Activated CD4-positive, alpha-beta T cell treated with anti-CD3 and anti-CD28 coated beads for 1 hour (primary cell): ENCODE measurements at places on chromosomes 12 and 14.

- DNase-seq: no peak
These were observed 500.4 kb downstream of the SLC6A15 start for GRCh38 chr12:84412226-84412625.

DNA sequence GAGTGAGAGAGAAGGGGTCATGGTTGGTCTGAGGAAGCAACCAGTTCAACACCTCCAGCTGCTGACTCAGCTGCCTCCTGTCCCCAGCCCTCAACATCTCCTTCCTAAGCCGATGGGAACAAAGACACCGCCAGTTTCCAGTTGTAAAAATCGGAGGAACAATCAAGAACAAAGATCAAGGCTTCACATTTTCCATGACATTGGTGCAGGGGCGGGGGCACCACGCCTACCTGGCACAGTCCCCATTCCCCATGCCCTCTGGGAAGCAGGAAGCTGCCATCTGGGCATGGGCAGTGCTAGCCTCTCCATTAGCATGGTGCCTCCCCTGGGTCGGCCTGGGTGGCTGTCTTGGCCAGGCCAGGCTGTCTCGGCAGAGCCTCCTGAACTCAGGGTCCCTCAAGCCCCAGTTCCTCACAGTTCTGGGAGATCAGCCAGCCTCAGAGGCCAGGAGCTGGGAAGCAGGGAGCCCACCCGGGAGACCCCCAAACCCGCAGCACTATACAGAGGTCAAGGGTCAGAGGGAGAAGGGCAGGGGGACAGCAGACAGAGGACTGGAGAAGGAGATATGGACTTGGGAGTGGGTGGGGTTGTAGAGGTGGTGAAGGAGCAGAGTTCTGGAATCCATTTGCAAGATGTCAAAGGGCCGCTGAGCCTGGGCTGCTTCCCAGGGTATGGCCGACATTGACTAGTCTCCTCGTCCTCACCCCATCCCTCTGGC lies 19.6 kb upstream of the TMEM106C start:
- no peak for DNase-seq

GRCh38 chr14:59134307-59134706 lies 54.2 kb upstream of the DAAM1 start:
- DNase-seq: no peak

GRCh38 chr12:107145397-107145796 lies 52.0 kb upstream of the CRY1 start:
- DNase-seq: no peak

- DNase-seq: no peak
These were observed 190.4 kb downstream of the ATXN7L3B start for GRCh38 chr12:74728006-74728405.

- DNase-seq: no peak
These were observed 10.5 kb upstream of the ALDH2 start for GRCh38 chr12:111756196-111756595.

GRCh38 chr14:22176957-22177356 lies 412.1 kb downstream of the DAD1 start:
- no peak for DNase-seq

DNA sequence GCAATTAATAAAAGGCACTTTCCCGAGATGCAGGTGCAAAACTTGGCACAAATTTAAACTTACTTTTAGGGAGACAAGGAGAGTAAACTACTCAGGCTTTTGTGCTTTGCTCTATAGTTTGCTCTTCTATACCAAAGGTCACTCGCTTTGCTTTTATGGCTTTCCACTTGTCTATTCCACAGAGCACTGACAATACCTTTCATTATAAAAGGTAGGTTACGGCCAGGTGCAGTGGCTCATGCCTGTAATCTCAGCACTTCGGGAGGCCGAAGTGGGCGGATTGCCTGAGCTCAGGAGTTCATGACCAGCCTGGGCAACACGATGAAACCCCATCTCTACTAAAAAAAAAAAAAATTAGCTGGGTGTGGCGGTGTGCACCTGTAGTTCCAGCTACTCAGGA lies 32.9 kb downstream of the ALKBH1 start:
- DNase-seq: no peak

DNA sequence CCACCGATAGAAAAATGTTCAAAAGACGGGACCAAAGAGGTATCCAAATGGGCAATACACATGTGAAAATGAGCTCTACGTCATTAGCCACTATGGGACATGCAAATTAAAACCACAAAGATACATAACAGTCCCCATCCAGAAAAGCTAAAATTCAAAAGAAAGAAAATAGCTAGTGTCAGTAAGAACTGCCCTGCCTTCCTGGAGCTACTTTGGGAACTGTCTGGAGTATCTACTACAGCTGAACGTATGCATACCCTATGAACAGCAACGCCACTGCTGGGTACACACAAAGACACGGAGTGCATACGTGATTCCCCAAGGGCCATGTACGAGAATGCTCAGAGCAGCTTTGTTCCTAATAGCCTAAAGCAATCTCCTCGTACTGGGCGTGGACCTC lies 25.8 kb upstream of the KRT77 start:
- no peak for DNase-seq

DNA sequence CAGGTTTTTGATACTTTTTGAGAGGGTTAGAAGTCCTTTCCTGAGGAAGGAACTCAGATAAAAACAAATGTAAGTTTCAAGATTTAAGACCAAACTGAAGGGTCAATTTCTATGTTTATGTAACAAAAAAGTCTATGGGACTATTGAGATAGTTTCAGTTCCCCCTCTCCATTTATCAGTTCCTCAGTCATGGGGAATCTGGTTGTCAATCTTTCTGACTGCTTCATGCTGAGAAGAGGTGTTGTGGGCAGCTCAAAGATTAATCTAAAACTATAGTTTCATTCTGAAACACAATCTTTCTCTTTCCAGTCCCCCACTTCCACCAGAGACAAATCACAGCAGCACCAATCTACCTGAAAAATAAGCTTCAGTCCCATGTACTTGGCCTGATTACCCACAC lies 93.7 kb downstream of the KCNMB4 start:
- DNase-seq: no peak

GRCh38 chr12:51832354-51833107 lies 16.0 kb downstream of the FIGNL2 start:
- DNase-seq: no peak

- no peak for DNase-seq
These were observed 4.7 kb downstream of the BMAL2 start for GRCh38 chr12:27337376-27337775.

GRCh38 chr12:645563-646071 lies 17.6 kb downstream of the NINJ2 start:
- DNase-seq: no peak

DNA sequence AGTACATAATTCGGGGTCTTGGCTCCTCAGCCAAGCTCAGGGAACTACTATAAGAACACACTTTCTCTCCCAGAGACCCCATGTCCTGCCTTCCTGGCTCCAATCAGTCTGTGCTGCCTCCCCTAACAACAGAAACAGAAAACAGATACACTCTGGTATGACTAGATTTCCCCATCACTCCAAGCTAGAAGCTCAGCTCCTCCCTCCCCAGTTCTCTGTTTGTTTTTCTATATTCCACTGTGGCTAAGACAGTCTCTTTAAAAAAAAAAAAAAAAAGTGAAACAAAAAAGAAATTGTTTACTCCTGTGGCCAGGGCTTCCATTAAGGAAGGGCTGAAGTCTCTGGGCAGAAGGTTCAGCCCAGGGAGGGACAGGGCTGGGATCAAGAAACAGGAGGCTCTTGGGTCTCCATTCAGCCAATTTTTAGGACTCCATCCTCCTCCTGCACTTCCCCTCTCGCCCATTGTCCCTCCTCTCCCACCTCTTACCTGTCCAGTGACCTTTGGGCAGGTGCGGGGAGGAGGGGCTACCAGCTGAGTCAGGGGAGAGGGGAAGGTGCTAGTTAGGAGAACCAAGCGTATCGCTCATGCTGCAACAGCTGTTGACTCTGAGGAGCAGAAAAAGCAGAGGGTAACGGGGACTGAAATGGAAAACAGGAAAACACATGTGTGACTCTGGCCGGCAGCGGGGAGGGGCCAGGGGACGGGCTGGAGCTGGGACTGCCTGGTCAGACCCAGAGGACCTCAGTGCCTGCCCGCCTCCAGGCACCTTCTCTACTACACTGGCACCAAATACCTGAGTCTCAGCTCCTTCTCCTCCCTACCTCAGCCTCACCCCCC lies 4.1 kb upstream of the SLC7A7 start:
- no peak for DNase-seq

- no peak for DNase-seq
These were observed 33.3 kb downstream of the KCTD10 start for GRCh38 chr12:109443794-109444193.

- DNase-seq: no peak
These were observed 175.3 kb downstream of the PRKD1 start for GRCh38 chr14:29752221-29752923.

- DNase-seq: no peak
These were observed 214.1 kb downstream of the ANO2 start for GRCh38 chr12:5730962-5731361.

GRCh38 chr12:4353785-4354208 lies 25.7 kb downstream of the FGF23 start:
- no peak for DNase-seq

- DNase-seq: no peak
These were observed 9.8 kb upstream of the ZNF385A start for GRCh38 chr12:54394281-54394719.

GRCh38 chr12:117342682-117343081 lies 18.7 kb downstream of the NOS1 start:
- DNase-seq: no peak

- DNase-seq: no peak
These were observed 945 bp upstream of the HIP1R start for GRCh38 chr12:122834104-122834920.

DNA sequence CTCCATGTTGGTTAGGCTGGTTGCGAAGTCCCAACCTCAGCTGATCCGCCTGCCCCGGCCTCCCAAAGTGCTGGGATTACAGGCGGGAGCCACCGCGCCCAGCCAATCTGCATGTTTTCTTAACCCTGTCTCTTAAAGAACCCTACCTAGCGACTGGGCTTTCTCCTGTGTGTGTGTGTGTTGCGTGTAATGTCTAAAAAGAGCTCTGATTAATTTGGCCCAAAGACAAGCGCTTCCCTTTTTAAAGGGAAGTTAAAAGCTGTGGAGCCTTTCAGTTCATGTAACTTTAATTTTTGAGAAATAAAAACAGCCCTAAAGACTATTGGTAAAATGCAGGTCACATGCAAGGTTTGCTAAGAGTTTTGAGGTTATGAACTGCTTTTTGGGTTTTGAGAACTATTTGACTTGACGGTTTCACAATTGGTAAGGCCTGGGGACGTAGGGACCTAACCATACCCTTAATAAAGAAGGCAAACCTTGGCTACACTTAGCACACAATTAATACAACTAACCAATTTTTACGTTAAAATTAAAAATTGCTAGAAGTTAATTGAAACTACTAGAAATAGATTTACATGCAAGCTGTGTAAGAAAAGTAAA lies 103.2 kb downstream of the KCNMB4 start:
- no peak for DNase-seq

- DNase-seq: no peak
These were observed 363.8 kb downstream of the FUT8 start for GRCh38 chr14:65776193-65776852.

DNA sequence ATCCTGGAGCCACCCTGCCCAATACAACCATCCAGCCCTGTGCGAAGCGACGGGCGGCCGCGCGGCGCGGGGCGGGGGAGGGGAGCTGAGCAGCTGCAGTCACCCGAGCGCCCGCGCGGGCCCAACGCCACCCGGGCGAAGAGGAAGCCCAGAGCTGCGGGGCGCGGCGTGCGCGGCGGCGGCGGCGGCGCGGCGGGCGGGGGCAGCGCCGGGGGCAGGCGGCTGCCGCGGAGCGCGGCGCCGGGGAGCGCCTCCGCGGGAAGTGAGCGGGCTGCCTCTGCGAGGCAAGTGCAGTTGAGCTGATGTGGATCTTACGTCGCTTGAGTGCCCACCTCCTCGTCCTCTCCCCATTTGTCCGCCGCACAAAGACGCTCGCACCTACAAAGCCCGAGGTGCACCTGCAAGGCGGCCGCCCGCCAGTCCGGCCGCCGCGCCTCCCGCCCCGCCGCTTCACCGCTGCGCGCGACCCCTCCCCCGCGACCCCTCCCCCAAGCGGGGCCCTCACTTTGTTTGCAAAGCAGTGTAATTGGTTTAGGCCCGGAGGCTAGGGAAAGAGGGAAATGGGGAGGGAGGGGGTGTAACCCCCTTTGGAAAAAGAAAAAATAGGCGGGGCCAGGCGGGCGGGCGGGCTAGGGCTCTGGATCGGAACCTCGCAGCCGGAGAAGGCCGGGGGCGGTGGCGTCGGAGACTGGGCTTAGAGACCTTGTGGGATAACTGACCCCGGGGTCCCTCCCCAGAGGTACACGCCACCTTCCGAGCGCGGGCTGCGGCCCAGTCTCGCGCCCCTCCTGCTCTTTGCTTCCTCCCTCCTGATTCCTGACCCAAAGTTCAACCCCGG lies at the start of the genes FOXA1 and TTC6:
TSS of gene FOXA1 (minus strand) at position 279 of the 838 bp plus-strand sequence. CDS start at position 2, 277 bp downstream.
TSS of gene TTC6 (plus strand) at position 659 of the 838 bp plus-strand sequence. CDS start 26,436 bp downstream, outside the sequence.
- no peak for DNase-seq

DNA sequence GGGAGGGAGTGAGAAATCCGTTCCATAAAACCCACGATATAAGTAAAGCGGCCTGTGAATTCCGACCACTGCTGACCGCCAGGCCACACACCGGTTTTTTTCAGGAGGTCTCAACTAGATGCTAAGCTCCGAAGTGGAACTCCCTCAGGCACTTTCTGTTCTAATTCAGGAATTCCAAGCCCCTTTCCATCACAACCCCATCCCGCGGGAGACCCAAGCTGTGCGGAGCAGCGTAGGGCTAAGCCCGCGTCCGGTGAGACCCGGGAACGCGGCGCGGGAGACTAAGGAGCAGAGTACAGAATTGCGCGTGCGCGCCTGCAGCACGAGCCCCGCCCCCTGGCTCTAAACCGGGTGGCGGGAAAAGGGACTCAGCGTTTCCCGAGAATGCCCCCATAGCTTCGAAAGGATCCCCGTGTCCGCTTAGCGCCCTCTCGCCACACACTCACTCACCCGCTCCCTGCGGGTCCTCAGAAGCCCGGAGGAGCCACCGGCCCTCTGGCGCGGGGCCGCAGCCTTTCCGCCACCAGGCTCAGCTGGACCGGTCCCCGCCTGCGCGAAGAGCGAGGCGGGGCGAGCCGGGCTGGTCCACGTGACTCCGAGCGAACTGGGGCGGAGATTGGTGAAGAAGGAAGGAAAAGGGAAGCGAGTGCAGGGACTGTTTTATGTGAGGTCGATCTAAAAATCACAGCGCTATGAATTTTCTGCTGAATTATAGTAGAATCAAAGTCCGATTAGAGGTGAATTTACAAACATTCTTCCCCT lies at the start of gene TIMELESS:
TSS of gene TIMELESS (minus strand) at position 567 of the 762 bp plus-strand sequence. CDS start 15,256 bp downstream, outside the sequence.
- peak; percentile 75 for DNase-seq

GRCh38 chr12:95282266-95282665 lies 64.7 kb downstream of the VEZT start:
- no peak for DNase-seq

- no peak for DNase-seq
These were observed 1.6 kb upstream of the CKB start for GRCh38 chr14:103524002-103524935.

- no peak for DNase-seq
These were observed 20.3 kb downstream of the SLC25A29 start for GRCh38 chr14:100285913-100286400.

DNA sequence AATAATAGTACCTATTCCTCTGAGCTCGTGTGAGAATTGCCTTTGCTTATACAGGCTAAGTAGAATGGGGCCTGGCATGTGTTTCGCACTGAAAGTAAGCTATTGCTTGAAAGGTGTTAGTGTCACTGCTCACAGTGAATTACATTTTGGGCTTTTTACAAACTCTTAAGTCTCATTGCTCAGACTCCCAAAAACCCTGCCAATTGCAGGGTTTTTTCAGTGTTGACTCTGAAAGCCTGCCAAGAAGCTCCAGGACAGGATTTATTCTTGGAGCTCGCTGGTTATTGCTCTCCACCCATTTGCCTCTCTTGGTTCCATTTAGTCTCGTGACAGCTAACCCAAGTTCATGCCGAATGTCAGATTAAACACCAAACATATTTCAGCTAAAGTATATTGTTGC lies 39.8 kb downstream of the NOPCHAP1 start:
- DNase-seq: no peak
